ENCODE measurements at places on chromosomes 2 and 18.

GRCh38 chr18:1466035-1466434 is 561.4 kb downstream of the ADCYAP1 start:
- no peak for DNase-seq

DNA sequence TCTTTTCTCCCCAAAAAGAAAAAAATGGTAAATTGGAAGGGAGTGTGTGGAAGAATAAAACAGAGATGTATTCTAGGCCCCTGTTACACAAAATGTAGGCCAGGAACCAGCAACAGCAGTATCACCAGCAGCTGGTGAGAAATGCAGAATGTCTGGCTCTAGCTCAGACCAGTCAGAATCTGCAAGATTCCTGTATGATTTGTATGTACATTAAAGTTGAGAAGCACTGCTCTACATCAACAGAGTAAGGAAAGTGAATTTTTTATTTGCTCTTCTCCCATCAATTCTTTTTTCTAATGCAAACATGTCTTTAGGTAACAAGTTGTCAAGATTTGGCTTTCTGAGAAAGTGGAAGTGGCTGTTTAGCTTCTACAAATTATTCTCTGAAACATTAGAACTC is 235.4 kb upstream of the FANCL start:
- no peak for DNase-seq

DNA sequence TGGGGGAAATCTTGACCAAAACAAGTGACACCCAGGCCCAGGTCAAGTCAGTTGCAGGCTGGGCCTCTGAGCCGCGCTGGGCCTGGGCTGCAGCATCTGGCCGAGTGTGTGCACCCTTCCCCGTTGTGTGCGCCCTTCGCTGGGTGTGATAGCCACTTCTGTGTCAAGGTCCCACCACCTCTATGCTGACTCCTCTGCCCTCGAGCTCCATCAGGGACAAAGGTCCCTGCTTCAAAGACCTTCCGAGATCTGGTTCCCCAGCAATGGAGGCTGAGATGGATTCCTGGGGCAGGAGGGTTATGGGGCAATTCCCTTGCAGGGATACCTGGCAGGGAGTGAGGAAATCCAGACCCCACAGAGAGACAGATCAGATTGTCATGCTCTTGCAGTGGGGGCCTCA is 93.6 kb downstream of the PIEZO2 start:
- DNase-seq = no peak

DNA sequence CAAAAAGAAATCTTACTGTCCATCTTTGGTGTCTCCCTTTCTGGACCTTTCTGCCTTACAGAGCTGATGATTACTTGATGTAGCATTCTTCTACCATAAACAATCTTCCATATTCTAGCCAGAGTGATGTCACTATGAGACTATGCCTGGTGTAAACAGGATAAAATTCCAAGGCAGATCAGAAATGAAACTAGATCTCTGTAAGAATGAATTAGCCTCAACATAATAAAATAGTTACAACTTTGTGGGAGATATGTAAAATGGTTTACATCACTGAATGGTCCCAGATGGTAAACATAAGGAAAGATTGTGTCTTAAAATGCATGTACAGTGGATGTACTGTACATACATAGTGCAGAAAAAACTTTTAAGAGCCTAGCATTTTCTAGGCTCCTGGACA is 112.3 kb upstream of the ZNF521 start:
- DNase-seq = no peak

- no peak for DNase-seq
Measured at GRCh38 chr2:25281522-25281921, 60.2 kb downstream of the DNMT3A start.

DNA sequence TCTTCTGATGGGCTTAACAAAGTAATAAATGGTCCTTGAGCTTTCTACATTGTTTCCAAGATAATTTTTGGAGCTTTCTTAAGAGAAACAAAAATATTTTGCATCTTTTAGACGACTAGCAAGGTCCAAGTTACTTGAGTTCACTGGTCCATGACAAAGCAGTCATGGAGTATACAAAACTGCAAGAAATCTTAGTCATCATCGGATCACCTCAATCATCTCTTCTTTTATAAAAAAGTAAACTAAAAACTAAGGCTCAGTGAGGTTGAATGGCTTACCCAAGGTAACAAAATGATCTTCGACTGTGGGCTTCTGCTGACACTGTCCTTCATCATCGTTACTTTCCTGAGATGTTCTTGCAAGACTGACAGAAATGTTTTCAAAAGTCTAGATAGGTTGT is 11.9 kb downstream of the FIGN start:
- no peak for DNase-seq

- no peak for DNase-seq
Measured at GRCh38 chr18:24651434-24651833, 191.0 kb downstream of the HRH4 start.

- no peak for DNase-seq
Measured at GRCh38 chr2:18901242-18901641, 311.9 kb upstream of the NT5C1B start.

DNA sequence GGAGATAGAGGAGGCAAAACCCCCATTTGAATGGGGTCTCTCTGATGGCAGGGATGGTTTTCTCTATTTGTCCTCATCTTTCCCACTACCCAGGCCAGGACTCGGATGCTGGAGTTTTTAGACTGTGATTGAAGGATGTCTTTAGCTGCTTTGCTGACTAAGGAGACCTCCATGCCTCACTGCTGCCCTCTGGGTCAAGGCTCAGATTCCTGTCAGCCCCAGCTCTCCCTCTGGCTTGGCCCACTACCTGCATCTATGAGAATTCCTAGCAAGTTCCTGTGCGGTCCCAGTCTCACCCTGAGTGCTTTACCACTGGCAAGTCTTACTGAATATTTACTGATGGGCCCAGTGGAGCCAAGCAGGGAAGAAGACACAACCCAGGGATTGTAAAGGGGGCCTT is 184.0 kb downstream of the CELF4 start:
- DNase-seq = no peak

GRCh38 chr18:57353940-57354461 is 1.6 kb downstream of the ST8SIA3 start:
- DNase-seq = no peak

GRCh38 chr2:151138507-151138906 is 123.2 kb downstream of the RBM43 start:
- no peak for DNase-seq

DNA sequence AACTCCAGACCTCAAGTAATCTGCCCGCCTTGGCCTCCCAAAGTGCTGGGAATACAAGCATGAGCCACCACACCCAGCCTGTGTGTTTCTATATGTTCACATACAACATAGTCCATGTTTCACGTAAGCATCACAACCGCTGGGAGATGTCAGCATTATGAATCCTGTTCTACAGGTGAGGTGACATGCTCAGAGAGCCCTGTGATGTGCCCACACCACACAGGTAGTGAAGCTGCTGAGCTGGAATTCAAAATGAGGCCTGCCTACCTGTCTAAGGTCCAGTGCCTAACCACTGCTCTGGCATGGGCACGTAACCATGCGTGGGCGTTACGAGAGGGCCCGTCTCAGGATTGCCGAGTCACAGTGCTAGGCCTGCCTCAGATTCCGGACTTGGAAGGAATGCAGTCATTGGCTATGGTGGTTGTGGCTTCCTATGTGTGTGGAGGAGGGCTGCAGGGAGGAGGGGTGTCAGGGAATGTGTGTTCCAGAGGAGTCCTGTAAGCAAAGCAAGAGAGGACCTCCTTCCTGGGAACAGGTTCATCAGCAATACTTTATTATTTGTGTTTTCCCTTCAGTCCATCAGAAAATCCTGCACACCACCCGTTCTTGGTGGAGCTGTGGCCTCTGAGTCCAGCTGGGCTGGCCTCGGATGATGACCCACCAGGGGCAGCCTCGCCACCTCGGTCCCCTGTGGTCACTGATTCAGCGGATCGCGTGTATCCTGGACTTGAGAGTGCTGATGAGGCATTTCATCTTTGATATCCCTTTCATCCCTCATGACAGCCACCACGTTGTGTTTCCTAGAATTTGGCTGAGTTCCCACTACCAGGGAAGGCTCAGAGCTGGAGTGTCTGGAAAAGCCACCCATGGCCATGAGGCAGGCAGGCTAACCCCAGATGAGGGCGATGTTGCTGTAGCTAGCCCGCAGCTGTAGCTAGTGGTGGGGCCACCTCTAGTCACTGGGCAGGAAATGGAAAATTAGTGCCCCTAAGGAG is 31.1 kb downstream of the HK2 start:
- no peak for DNase-seq

GRCh38 chr2:103898561-103898960 is 955.4 kb upstream of the POU3F3 start:
- DNase-seq = no peak

DNA sequence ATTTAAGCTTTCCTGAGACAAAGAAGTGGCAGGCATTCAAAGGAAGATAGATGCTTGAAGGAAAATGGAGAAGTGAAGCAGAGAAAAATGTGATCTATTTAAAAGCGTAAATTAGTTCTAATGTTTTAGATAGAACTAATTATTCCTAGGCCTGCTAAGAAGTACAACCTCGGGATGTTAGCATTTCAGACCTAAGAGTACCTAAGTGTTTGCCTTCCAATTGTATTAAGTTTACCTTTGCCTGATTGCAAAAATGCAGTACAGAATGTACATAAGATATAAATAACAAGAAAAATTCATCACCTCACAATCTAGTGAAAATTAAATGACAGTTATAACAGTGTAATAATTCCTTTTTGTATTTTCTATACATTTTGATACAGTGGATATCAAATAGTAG is 71.1 kb upstream of the HNMT start:
- no peak for DNase-seq

DNA sequence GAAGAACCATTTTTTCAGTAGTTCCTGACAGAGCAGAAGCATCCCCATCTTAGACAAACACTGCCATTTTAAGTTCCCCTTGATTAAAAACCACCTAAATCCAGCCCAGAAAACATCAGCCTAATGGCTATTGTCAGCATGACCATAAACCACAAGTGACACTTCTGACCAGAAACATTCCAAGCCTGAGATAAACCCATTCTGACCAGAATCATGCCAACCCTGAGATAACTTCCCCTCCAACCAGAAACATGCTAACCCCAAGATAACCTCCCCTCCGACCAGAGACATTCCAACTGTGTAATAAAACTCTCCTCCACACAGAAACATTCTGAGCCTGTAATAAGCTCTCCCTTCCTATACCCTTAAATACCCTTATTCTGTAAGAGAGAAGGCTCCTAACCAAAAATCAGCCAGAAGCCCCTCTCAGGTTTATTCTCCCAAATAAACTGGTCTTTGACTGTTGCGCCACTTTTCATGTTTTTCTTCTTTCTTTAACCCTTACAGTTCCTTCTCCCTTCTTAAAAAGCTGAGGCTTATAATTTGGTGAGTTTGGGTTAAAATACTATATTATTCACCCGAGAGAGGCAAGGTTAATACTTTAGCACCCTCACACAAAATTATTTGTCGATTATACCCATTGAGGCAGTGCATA is 149.7 kb downstream of the HNMT start:
- DNase-seq = no peak

GRCh38 chr2:110107092-110108079 is 8.2 kb downstream of the MALL start:
- DNase-seq = no peak

DNA sequence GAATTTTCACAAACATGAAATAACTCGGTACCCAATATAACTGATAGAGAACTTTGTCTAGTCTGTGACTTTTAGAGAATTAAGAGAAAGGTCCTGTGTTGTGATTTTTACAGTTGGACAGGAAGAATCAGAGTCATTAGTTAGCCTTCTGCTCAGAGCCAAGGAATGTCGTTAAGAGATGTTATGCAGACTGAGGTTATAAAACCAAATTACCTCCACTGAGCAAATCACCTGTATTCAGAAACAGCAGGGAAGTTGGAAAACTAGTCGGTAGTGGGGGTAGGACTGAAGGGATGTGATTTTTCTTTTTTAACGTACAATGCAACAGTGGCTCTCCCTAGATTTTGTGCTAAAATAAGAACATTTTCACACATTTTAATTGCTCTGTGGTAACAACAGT is 18.5 kb downstream of the TANK start:
- no peak for DNase-seq

GRCh38 chr18:3748086-3748485 is 298.1 kb downstream of the TGIF1 start:
- DNase-seq = no peak

DNA sequence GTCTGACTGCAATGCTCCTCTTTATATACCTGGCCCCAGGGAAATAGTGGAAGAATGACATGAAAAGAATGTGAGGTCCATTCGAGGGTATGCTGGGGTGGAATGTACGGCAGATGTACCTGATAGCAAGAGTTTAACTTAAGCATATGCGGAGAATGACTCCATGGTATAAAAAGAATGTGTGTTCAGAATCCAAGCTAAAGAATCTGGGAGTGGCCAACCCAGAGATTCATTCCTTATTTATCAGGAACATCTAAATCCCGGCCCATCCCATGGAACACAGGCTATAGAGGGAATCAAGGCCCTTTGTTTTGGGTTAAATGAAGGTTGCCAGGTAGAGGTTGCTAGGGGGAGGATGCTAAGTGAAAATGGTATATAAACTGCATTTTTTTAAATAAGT is 150.0 kb downstream of the ZNF385B start:
- no peak for DNase-seq

DNA sequence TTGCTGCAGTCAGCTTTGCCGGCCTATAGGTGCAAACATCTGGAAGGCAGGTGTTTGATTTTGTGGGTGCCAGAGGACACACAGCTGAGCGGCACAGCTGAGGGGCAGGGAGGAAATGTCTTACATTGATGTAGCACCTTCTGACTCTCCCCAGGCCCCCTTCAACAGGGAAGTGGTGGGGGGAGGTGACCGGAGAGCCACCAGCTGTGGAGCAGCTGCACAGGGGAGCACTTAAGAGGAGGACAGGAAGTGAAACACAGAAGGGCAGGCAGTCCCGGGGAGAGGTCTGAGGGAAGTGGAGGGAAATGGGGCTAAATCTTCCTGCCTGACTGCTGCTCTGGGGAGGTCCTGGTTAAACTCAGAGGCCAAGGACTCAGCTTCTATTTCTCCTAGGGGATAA is 409.1 kb downstream of the TNS1 start:
- DNase-seq = no peak

DNA sequence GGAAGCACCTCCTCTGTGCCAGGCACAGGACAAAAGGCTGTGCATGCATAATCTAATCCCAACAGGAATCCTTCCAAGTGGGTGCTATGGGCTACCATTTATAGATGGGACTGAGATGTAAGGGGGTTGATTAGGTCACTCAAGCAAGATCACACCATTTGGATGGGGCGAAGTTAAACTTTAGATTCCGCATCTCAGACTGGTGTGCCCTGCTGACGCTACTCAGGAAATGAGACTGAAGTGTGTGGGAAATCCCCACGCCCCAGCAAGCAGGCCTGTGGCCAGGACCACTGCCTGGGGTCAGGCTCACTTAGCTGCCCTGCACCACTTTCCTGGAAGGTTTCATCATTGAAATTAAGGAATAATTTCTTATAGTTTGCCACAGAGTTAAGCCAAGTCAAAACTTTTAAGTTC is 70.5 kb upstream of the PPP1CB start:
- peak; percentile 15 for DNase-seq

GRCh38 chr2:39620067-39620466 is 45.6 kb upstream of the TMEM178A start:
- DNase-seq = no peak

GRCh38 chr2:213011505-213011904 is 139.9 kb downstream of the IKZF2 start:
- no peak for DNase-seq

Measured in stimulated activated CD8-positive, alpha-beta memory T cell treated with anti-CD3 and anti-CD28 coated beads, Interleukin-15, amount 100 ng/mL, for 24 hours (primary cell).